ENCODE measurements at places on chromosomes 12 and 14. TPM values are rescaled to one million over a fixed set of nuclear protein-coding genes. Genes with fewer than 3 reads are reported as not detected.

GRCh38 chr12:107990325-107990724, 138.8 kb upstream of the WSCD2 start:
- peak; percentile 38 for DNase-seq

DNA sequence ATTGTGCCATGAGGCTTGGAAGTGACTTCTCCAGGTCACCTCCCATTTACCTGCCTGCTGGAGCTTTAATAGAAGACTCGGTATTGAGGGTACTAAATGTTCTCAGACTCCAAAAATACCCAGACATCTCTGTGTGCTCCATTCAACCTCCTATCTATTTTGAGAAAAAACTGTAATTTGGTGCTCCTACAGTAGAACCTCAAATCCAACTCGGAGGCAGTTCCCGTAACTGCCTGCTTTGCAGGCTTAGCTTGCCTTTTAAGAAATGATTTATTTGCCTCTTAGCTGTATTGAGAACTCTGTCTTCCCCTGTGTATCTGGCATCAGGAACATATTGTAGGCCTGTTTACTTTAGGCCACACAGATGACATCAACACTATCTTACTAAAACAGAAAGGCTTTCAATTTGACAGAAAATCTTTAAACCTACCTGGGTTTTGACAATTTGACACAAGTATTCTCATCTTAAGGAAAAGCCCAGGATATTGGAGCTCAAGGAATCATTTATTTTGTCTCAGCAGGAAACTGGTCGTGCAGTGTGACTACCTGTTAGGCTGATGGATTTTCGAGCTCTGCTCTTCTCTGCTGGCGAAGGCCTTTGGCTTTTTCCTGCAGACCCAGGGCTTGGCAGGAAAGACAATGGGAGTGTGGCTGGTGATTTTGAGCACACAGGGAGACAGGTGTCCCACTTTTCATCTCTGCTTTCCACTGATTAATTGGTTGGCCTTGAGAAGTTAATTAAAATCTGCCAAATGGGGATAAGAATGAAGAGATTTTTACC, 314.8 kb downstream of the SNAPC1 start:
- no peak for DNase-seq

DNA sequence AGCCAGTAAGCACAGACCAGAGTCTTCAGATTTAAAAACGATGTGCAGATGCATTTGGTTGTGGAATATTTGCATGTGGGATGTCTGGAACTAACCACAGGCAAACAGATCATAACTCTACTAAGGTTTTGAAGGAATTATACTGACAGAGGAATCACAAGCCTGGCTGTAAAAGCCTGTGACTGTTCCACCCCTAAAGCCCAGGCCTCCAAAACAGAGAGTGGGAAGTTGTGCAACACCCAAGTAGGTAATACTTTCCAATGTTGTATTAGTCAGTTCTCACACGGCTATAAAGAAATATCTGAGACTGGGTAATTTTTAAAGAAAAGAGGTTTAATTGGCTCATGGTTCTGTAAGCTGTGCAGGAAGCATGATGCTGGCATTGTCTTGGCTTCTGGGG, 68.1 kb upstream of the DCD start:
- no peak for DNase-seq

TPPP2 gene
- 0.81 TPM for total RNA-seq

ATL1 gene
- 0.89 TPM for total RNA-seq

PDE3A gene
- total RNA-seq, result 153 TPM

MPHOSPH9 gene
- 20.8 TPM for total RNA-seq

TBC1D30 gene
- total RNA-seq, result 0.83 TPM

ADAMTS20 gene
- not detected for total RNA-seq

TAS2R42 gene
- not detected for total RNA-seq

POMT2 gene
- total RNA-seq, result 19.7 TPM

All from Right ventricle myocardium superior (tissue), 1 donor.